ENCODE measurements at places on chromosomes 3 and 15.

DNA sequence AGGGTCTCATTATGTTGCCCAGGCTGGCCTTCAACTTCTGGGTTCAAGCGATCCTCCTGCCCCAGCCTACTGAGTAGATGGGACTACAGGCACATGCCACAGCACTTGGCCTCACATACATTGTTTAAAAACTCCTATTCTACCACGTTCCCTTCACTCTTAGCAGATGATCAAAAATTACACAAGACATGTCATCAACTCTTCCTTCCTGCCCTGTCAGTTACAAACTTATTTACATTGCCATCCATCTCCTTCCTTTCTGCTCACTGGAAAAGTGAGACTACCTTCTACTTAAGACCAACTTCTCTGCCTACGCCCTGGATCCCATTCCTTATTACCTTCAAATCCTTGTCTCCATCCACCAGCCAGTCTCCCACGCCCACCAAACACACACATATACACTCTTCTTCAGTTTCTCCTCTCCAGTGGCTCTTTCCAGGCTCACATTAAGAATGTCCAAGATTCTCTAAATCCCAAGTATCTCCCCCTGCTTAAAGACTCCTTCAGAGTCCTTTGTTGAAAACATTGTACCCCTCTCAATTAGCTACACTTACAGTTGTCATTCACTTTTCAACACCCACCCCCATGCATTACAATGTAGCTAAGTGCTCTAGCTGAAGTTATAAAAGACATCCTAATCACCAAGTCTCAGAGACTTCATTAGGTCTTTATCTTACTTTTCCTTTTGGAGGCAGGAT, 4.3 kb downstream of the PEAK1 start:
- DNase-seq: no peak

GRCh38 chr15:86591994-86592735, 512.5 kb downstream of the AGBL1 start:
- no peak for DNase-seq

DNA sequence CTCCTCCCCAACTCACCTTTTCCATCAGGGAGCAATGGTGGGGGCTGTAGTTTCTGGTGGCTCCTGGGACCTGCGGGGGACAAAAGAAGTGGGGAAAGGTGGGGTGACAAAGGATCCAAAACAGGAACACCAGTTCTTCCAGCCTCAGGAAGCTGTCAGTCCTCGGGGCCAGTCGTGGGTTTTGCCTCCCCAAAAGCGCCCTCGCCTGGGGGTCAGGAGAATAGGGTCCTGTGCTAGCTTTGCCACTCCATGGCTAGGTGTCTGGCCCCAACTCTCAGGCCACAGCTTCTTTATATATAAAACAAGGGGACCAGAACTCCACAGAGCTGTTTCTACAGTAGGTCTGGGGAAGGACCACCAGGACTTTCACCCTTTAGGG, 4.0 kb downstream of the CCDC9B start:
- DNase-seq: no peak

GRCh38 chr3:178202194-178202593, 334.0 kb upstream of the KCNMB2 start:
- no peak for DNase-seq

GRCh38 chr3:109852283-109852682, 514.9 kb upstream of the DPPA4 start:
- no peak for DNase-seq

GRCh38 chr3:12965999-12966846, 107.0 kb downstream of the IQSEC1 start:
- DNase-seq: no peak

- no peak for DNase-seq
Measured at GRCh38 chr3:146912241-146913015, 307.3 kb upstream of the PLSCR5 start.

Data from prostate gland (tissue), 2 donors.